ENCODE measurements at places on chromosomes 4 and X. TPM values are rescaled to one million over a fixed set of nuclear protein-coding genes. Genes with fewer than 3 reads are reported as not detected.
A peak's percentile ranks its signal among the peaks of the same experiment; 100 is the strongest.

Gene AKAP14
- not detected for total RNA-seq

Gene FDCSP
- total RNA-seq, result not detected

Gene SPANXC
- total RNA-seq, result not detected

Gene SORBS2
- total RNA-seq, result 9.3 TPM

Gene PSMD10
- total RNA-seq, result 107 TPM

Gene IL3RA
- not detected for total RNA-seq

Gene RBM46
- not detected for total RNA-seq

Gene HSFX3
- total RNA-seq, result not detected

Gene PCSK1N
- total RNA-seq, result 16.5 TPM

Gene PFKFB1
- total RNA-seq, result not detected

Gene DSPP
- not detected for total RNA-seq

Gene CD38
- total RNA-seq, result not detected

Gene CTAG1A
- total RNA-seq, result not detected

GRCh38 chr4:101125045-101125942 is 222.0 kb downstream of the PPP3CA start:
- DNase-seq, result no peak

GRCh38 chr4:8157496-8157895 is 1.1 kb downstream of the ABLIM2 start:
- no peak for DNase-seq

DNA sequence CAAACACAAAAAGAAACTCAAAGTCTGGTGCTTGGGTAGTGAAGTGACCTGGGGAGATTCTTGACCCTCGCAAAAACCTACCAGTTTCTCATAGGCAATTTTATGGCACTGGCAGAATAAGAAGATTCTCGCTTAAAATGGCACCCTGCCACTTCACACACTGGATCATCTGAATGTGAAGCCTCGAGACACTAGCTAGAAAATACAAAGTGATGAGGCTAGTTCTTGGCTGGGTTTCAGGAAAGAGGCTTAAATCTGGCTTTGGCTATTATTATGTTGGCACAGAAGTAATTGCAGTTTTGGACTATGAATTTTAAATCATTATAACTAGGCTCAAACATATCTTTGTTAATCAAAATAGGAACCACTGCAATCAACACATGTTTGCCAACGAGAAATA is 634.7 kb upstream of the BOD1L1 start:
- no peak for DNase-seq

DNA sequence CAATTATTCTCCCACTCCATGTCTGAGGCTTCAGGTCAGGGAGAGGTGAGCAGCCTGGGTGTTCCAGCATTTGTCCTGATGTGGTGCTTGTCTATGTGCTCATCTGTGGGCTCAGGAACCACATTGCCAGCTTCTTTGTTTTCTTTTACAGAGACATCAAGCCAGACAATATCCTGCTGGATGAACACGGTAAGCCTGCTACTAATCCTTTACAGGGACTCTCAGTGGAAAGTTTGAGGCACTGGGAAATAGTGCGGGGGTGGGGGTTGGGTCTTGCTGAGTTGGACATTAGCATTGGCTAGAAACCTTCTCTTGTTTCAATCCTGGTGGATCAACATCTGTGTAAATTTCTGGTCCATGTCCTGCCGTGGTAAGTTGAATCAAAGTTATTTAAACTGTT is 310.3 kb downstream of the EVC2 start:
- DNase-seq, result no peak

GRCh38 chrX:133555782-133556458 is 140.6 kb upstream of the GPC4 start:
- no peak for DNase-seq

DNA sequence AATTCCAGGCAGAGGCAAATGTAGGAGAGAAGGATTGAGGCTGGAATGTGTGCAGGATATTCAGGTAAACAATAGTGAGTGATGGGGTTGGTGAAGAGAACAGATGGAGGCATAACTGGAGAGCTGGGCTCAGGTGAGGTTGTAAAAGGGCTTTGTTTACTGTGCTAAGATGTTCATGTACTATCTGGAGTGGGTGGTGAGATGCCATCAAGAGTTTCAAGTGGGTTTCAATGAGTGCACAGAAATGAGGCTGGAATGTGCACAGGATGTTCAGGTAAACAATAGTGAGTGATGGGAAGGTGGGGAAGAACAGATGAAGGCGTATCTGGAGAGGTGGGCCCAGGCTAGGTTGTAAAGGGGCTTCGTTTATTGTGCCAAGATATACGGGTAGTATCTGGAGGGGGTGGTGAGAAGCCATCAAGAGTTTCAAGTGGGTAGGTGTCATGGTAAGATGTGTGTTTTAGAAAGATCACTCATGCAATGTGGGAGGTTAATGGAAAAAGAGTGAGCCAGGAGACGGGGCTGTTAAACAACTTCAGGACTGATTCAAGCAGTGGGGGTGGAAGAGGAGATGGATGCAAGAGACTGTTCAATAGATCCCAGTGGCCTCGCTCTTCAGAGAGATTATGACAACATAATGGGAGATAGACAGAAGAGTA is 25.4 kb upstream of the NMU start:
- DNase-seq, result no peak

GRCh38 chrX:55123900-55124299 is 35.1 kb downstream of the PAGE2 start:
- DNase-seq, result no peak

DNA sequence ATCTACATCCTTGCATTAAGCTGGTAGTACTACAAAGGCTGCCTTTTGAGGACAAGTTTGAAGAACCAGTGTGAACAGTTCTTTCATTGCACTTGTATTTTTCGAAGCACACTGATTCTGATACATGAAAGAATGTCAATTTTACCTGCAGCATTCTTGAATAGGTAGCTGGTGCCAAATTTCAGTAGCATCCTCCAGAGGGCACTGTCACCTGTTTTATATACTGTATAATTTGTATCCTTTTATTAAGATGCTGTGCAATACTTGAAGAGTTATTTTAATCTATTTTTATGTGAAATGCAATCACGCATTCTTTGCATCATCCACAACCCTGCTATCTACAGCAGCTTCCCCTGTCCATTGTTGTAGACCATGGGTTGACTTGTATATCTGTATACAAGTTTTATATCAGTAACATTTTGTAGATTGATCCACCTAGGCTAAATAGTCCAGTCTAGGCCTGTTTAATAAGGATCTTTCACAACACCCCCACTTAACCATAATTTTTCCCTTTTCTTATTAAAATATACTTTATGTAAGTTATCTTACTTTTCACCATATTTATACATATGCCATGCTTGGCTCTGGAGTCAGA is 325.7 kb downstream of the PCDH7 start:
- DNase-seq, result peak; percentile 46

- peak; percentile 23 for DNase-seq
Observed at GRCh38 chr4:77358315-77358928, 201.4 kb downstream of the CCNG2 start.

DNA sequence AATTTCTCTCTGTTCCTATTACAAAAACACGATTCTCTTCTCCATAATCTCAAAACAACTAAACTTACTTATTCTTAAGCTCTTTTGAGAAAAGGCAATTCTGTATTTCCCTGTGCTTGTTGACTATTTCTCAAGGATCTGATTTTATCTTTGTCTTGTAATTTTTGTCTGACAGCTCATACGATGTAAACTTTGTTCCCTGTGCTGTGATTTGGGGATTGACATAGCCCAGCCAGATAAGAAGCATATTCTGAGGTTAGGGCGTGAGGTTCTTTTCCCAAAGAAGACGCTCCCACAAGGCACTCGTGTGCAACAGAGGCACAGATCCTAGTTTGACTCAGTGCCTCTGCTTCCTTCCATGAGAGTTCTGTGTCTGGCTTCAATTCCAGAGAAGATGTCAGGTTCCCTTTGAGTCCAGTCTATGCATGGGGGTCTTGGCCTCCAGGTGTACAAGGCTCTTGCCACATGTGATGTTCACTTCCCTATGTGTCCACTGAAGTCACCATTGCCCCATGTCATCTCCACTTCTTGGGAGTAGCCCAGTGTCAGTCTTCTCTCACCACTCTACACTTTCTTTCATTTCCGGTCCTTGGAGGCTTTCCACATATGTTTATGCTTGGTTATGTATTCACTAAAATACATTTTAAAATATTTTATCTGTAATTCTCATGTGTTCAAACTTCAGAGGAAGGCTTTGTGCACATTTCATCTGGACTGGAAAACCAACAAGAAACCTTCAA is 94.8 kb downstream of the MID1 start:
- no peak for DNase-seq

GRCh38 chr4:104279744-104280143 is 214.9 kb downstream of the CXXC4 start:
- no peak for DNase-seq

DNA sequence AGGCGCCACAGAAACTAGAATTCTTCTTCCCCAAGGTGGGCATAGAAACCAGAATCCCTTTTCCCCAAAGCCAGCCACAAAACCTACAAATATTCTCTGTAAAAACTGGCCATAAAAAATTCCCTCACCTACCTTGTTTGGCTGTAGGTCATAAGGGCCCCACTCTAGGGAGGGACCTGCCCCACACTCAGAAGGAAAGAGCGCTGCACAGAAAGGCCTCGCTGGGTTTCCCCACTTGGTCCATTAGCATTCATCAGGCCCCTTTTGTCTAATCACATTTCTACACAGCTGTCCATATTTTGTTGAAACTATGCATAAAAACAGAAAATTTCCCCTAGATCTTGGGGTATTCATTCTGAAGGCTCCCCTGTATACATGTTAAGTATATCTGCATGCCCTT is 54.1 kb downstream of the PHKA2 start:
- no peak for DNase-seq

- DNase-seq, result peak; percentile 56
Observed at GRCh38 chr4:182219411-182220056, 23.7 kb upstream of the TENM3 start.

DNA sequence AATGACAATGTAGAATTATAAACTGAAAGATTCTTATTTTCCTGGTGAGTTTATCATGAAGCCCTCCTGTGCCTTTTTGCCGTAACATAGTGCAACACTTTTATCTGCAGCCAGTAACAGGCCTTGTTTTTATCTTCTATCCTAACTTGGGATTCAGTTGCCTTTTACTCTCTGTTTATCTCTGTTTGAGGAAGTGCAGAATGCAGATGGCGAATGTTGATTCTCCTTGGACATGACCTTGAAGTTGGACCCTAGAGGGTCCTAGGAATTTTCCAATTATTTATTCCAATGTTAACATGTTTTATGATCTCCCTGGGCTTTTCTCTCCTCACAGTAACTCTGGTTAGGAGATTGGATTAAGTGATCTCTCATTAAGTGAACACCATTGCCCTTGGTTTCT is 165.0 kb downstream of the FMR1NB start:
- DNase-seq, result no peak

GRCh38 chrX:111020283-111020682 is 75.7 kb upstream of the PAK3 start:
- DNase-seq, result no peak

DNA sequence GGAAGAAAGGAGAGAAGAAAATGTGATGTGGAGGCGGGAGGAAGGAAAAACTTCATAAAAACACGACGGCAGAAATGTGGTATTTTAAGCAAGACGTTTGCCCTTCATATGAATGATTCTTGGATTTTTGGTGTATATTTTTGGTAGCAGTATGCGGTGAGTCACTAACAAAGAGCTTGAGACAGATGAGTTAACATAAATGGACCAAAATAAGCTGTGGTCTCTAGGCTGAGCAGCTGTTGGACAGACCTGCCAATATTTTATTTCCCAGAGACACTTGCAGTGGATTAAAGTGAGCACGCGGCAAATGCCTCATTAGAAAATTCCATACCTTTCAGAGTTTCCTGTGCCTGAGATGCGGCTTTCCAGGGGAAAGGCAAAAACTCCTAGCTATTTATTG is 43.1 kb upstream of the RPS6KA3 start:
- peak; percentile 2 for DNase-seq

- peak; percentile 45 for DNase-seq
Observed at GRCh38 chr4:158775091-158775651, 6.3 kb downstream of the FNIP2 start.

- DNase-seq, result no peak
Observed at GRCh38 chr4:155377276-155377675, 511 bp upstream of the MAP9 start.

Data from A172 (cell line).